Motor neuron (in vitro differentiated cells): ENCODE measurements at places on chromosomes 11 and 22. TPM values are rescaled to one million over a fixed set of nuclear protein-coding genes. Genes with fewer than 3 reads are reported as not detected.

Gene KCNK7
- total RNA-seq = 0.27 TPM in 1 of 2 replicates, not detected in the other

- ATAC-seq = no peak
These were observed 8.8 kb downstream of the H19 start for GRCh38 chr11:1988667-1989317.

Gene OR5D14
- not detected in 2 replicates for total RNA-seq

DNA sequence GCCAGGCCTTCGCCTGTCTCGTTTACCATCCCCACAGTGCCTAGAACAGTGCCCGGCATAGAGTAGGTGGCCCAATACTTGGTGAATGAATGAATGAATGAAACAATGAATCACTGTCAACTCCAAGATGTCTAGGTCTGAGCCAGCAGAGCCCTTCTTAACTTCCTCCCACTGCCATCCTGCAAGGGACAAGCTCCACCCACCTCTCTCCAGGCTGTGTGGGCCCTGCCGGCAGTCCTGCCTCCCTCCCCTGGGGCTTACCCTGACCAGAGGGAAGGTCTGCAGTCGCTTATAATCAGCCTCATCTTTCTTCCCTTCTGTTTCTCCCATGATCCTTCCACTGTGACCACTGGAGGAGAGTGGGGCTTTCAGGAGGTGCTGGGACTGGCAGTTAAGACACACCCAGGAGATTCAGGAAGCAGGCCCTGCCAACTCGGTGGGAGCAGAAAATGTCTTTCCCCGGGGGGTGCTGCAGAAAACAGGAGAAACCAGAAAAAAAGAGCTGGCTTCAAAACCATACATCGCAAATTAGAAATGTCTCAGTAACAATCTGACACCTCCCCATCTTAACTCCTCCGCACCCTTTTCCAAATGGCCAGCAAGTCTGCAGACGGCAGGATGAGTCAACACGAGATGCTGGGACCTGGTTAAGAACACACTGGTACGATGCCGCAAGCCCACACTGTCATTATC lies 11.4 kb downstream of the DNAL4 start:
- peak; percentile 84 for ATAC-seq

DNA sequence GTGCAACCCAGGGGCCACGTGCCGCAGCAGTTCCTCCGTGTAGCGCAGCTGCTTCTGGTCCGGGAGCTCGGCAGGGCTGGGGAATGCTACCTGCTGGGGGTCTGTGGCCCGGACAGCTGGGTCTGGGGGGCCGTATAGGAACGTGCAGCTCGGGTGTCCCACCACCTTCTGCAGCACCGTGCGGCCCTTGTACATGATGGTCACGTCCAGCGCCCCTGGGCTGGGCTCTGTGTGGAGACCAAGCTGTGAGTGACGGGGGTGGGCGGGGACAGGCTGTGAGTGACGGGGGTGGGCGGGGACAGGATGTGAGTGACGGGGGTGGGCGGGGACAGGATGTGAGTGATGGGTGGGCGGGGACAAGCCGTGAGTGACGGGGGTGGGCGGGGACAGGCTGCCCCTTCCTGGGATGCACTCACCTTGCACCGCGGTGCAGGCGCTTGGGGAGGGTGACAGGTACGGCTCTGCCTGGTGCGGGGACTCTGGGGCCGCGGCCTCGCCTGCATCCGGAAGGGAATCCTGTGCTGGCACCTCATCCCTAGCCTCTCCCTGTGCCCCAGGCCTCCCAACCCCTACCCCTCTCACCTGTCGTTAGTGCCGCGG lies 2.3 kb downstream of the IRF7 start:
- ATAC-seq = no peak

- no peak for ATAC-seq
These were observed 210.7 kb downstream of the DBX1 start for GRCh38 chr11:19949606-19950005.

- ATAC-seq = no peak
These were observed 69.2 kb upstream of the OR9G4 start for GRCh38 chr11:56817661-56818060.

DNA sequence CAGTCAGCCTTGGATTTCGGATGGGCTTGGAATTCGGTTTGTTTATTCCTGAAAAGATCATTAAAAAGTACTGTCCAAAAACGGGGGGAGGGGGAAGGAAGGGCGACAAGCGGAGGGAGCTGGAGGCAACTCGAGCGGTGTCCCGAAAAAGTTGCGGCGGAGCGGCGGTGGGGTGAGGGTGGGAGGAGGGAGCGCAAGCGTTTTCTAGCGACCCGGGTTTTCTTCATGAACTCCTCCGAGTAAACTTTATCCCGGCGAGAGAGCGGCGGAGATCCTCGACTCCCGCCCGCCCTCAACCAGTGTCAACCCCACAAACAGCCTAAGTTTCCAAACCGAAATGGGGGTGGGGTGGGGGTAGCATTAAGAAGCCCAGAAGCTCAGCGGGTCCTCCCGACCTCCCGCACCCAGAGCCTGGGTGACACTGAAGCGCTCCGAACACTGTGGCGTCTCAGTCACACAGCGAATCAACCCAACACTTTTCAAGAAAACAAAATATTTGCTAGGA lies 133.0 kb upstream of the C11orf58 start:
- peak; percentile 3 for ATAC-seq

DNA sequence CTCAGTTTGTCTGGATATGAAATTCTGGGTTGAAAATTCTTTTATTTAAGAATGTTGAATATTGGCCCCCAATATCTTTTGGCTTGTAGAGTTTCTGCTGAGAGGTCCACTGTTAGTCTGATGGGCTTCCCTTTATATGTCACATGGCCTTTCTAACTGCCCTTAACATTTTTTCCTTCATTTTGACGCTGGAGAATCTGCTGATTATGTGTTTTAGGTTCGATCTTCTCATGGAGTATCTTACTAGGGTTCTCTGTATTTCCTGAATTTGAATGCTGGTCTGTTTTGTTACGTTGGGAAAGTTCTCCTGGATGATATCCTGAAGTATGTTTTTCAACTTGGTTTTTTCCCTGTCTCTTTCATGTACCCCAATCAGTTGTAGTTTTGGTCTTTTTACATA lies 22.8 kb downstream of the OR52A5 start:
- no peak for ATAC-seq

DNA sequence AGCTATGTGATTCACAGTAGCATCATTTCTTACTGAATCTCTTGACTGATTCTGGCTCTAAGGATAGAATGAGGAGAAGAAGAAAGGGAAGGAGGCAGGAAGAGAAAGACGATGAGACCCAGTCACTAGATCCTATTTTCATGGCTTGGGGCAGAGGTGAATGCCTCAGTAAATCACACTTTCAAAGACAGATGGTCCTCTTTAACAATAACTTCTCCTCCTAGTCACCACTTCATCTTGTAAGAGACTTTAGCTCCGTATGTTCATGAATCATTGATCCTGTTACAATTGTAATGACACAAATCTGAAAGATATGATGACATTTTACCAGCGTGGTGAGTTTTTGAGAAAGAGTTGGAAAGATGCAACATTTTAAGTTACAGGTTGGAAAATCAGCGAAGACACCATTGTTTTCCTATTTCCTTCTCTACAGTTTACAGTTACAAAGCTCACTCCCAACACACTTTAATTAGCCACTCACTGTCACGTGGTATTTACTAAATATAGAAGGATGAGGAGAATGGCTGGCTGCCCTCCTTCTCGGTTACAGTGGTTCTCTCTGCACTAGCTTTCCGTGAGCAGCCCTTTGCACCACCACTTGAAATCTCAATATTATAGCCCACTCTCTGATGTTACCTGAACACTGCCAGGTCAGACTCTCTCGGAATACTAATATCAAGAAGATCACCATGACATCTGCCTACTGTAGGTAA lies 205.8 kb downstream of the CADM1 start:
- no peak for ATAC-seq

DNA sequence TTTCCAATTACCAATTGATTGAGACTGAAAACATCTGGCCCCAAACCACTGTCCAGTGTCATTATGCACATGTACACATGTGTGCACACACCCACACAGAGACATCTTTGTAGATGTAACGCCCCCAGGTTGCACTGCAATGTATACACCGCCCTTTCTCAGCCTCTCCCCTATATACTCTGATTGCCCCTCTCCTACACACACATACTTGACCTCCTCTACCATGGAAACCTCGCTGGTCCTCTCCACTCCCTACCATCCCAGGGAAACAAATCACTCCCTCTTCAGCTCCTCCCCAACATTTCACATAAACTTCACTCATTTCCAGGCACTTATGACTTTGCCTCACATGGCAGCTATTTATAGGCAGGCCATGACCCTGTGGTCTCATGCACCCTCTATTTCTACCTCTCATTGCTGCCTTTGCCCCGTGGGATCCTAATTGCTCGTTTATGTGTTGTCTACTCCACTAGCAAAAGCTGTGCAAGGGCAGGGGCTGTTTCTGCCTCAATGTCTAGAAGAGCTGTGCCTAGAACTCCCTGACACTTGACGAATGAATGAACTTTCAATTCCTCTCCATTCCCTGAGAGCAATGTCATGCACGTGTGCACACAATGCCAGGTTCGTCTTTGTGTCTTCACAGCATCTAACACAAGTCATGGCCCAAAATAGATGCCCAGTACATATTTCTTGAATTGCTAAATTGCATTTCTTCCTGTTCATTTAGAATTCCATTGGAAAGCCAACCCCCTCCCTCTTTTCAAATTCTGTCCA lies 10.0 kb upstream of the TMA7B start:
- ATAC-seq = peak; percentile 68

DNA sequence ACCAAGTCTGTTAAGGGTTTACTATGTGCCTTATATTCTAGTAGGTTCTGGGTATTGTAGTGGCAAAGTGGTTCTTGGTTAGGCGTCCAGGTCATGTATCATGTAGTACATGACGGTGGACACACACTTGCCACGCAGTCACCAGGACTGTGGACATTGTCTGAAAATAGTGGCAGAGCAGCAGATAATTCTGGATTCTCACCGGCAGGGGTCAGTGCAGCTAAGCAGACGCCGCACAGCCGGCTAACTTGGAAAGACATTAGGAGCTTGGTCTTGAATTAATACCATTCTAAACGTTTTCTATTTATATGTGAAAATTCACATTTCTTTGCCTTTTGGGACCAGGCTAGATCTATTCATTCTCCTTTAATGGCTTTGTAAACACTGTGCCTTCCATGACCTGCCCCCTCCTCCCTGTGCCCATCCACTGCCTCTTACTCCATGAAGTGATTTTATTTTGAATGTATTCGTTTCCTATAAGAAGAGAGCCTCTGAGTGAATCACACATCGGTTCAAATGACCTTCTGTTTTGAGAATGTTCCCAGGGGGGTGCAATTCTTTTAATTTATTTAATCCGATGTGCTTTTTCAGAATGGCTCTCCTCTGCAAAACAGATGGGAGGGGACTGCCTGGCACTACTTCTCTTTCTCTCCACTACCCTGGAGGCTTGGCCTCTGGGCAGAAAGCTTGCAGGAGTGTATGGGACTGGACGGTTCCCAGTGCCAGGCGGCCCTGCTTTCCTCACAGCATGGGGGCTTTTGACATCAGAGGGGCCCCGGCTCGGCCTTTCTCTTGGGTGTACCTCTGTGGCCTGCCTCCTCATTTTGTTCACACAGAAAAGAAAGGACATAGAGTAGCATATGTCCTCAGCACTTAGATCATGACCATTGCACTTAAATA lies 378.0 kb downstream of the NTM start:
- ATAC-seq = peak; percentile 85

- no peak for ATAC-seq
These were observed 4.4 kb downstream of the C11orf86 start for GRCh38 chr11:66979336-66979980.

GRCh38 chr11:34278693-34279297 lies 79.0 kb downstream of the ABTB2 start:
- ATAC-seq = no peak

- ATAC-seq = peak; percentile 58
These were observed 5.0 kb downstream of the SEZ6L start for GRCh38 chr22:26174280-26174679.

GRCh38 chr22:48212727-48213126 lies 1450.3 kb downstream of the TBC1D22A start:
- no peak for ATAC-seq
